Activated CD4-positive, alpha-beta T cell treated with anti-CD3 and anti-CD28 coated beads, Interleukin-2, amount 50 U/mL, for 48 hours (primary cell): ENCODE measurements at places on chromosomes 6 and 20.

- DNase-seq: no peak
Measured at GRCh38 chr6:155247618-155248007, 16.2 kb upstream of the CLDN20 start.

- no peak for DNase-seq
Measured at GRCh38 chr6:131068165-131068564, 5.1 kb upstream of the EPB41L2 start.

- DNase-seq: no peak
Measured at GRCh38 chr6:82273295-82273694, 25.8 kb upstream of the IBTK start.

- no peak for DNase-seq
Measured at GRCh38 chr6:84156306-84156705, 71.1 kb downstream of the CEP162 start.

DNA sequence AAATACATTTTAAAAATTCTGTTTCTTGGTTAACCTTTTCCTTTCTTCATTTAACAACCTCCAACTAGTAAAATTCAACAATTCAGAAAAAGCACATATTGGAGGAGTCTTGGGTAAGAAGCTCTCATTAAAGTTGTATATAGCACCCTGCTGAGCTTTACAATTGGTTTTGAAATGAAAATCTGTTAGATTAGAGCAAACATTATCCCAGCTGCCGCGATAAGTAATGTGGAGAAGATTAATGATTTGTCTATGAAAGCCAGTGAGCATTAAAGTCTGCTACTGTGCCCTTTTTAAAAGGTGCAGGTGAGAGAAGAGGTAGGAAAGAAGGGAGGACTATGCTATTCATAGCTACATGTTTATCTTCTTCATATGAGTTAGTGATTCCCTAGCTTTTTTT lies 201.5 kb downstream of the ZFAND3 start:
- no peak for DNase-seq

GRCh38 chr6:37503309-37503965 lies 3.7 kb upstream of the CCDC167 start:
- DNase-seq: no peak

DNA sequence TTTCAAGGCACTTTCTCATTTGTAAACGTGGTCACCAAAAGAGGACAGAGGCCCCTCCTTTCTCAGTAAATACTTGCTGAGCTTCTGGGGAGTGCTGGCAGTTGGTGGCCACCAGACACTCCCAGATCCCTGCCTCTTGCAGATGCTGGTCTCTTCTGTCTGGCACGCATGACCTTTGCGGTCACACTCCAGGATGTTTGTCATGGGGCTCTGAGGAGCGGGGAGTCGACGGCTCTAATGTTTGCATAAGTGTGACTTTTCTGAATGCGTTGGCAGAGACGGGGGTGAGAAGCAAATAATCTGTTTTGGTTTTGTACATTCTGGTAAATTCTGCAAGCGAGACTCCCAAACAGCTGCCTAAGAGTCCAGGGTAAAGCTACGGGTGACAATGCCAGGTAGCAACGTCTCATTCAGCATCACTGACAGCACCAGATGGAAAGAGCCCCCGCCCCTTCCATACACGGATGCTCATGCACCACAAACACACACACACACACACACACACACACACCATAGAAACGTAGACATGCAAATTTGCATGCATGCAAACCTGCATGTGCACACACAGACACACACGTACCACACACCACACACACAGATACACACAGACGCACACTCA lies 101.1 kb downstream of the YTHDF1 start:
- DNase-seq: no peak

GRCh38 chr20:12207875-12208274 lies 290.2 kb downstream of the BTBD3 start:
- DNase-seq: no peak

GRCh38 chr6:127222418-127222817 lies 44.2 kb upstream of the RNF146 start:
- DNase-seq: no peak

DNA sequence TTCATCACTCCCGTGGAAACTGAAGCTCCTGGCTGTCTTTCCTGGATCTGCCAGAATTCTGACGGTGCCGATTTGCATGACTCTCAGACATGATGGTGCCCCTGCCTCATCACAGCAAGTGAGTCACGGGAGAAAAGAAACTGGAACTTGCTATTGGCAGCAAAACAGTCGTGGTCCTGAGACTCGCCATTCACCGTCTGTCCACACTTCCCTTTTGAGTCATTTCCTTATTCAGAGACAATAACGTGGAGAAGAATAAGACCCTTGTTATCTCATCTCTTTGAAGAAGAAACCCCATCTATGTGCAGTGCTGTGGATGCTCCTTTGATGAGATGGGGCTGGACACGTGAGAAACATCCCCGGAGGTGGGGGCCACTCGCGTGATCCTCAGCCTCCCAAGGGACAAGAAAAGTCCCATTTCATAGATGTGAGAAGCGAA lies 4.2 kb downstream of the GPR31 start:
- DNase-seq: no peak

- DNase-seq: no peak
Measured at GRCh38 chr20:47789081-47789763, 3.9 kb upstream of the SULF2 start.

DNA sequence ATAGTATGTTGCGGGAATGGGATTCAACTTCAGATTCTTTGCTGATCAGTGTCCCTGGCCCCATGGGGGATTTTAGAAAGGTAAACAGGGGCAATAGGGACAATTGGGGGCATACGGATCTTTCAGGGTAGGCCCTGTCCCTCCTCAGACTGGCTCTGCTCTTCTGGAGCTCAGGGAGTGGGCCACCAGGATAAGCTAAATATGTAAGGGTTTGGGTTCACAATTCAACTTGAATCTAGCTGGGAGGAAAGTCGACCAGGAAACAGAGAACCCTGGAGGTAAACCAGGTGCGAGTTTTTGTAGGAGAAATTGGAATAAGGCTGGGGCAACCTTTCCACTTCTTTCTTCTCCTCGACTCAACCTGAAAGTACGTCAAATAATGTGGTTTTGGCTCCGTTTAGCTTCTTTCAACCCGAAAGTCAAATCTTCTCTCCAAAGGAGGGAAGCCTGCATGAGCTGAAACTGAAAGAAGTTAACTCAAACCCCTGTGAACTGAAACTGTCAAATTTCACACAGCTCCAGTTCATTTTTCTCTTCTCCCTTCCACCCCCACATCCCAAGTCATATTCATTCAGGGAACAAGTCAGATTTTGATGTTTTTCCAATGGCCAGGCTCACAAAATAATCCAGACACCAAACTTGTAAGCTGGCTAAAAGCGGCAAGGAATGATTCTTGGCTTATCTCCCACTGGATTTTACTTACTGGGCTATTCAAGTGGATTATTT lies 278.2 kb downstream of the CLIC5 start:
- DNase-seq: no peak

DNA sequence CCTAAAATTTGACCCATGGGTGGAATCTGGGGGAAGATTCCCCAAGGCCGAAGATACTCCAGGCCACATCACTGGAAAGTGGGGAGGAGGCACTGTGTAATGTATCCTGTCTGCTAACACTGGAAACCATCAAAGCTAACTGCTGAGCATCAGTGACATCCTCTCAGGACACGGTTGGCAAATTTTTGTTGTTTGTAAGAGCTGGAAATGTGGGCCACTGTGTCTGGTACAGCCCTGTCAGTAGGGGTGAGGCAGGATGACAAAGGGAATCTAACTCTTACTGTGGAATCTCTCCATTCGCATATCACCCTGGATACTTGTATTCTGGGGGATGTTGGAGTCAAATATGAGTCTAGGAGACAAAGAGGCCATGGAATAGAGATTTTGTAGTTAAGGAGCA lies 17.0 kb upstream of the CLPSL2 start:
- no peak for DNase-seq

DNA sequence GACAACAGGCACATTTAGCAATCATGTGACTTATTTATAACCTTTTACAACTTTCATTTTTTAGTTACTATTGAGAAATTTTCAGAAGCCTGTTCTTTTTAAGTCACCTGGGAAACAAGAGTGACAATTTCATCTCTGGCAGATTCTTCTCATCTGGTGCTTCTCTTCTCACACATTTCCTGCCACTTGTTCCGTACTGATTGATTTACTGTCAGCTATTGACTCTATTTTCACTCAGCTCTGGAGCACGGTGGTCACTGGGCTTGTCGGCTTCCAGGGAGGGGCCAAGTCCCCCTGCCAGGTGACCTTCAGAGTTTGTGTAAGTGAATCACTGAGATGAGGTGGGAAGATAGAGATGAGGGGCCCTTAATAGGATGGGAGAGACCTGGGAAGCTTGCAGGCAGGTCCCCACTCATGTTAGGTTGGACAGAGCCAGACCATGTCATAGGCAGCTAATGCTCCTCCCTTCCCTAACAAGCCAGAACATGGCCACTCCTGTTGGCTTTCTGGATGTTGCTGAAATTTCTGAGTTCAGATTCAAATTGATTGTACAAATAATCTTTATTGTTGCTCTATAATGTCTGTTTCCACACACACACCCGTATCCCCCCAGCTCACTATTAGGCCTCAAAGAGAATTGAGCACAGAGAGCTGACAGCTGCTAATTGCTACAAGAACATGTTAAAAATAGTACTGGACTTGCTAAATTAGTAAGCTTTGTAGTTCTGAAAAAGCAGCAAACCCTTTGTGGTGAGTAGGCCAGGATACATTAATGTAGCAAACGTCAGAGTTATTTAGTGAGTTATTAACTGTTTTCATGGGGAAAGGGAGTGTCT lies 13.3 kb downstream of the DUSP22 start:
- no peak for DNase-seq

- no peak for DNase-seq
Measured at GRCh38 chr6:168200571-168201134, 118.9 kb downstream of the DACT2 start.

- no peak for DNase-seq
Measured at GRCh38 chr6:51241376-51241775, 422.7 kb downstream of the TFAP2B start.

- DNase-seq: no peak
Measured at GRCh38 chr6:73791336-73791735, 95.3 kb downstream of the CD109 start.

DNA sequence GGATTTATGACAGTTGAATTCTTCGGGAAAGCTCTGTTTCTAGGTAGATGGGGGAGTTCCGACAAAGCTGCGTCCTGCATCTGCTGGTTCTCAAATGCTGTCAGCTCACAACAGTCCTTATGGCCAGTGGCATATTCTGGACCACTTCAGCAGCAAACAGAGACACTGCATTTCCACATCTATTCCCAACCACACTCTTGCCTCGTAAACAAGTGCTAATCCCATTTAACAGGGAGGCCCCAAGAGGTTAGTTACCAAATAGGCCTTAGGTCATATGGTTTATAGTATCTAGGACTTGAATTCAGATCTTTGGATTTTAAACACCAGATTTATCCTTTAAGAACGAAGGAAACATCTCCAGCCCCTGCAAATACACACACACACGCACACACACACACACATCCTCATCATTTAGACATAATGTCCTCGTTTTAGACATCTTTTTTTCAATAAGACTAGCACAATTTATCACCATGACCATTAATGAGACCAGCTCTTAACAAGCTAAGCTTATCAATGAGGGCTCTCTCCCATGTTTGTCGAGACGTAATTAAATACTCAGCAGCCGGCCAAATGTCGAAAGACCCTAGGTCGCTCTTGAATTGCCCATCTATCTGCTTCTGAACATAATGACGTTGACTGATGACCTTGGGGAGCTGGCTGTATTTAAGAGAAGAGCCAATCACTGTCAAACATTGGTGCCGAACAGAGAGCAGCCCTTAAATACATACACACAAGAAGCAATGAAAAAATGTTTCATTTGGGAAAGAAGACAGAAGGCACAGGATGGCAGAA lies 84.5 kb downstream of the PSMG4 start:
- no peak for DNase-seq

DNA sequence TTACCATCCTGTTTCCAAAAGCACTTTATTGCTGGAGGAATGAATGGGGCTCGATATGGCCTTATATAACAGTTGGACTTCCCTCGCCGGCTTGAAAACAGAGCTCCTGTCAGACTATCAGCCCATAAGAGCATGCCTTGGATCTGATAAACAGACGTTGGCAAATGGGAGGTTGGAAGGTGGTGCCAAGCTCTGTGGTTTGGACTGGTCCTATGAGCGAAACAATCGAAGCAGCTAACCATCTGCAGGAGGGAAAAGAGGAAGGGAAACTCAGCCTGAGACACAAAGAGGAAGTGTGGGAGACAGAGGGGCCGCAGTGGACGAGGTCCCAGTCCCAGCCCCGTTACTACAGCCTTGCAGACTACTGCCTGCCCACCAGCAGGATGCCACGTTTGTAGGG lies 92.9 kb downstream of the TFAP2C start:
- DNase-seq: no peak

- DNase-seq: peak; percentile 53
Measured at GRCh38 chr6:16136621-16137450, 8.0 kb downstream of the MYLIP start.

GRCh38 chr20:64152906-64153305 lies 11.3 kb upstream of the MYT1 start:
- no peak for DNase-seq

GRCh38 chr20:40942006-40942405 lies 86.6 kb upstream of the TOP1 start:
- no peak for DNase-seq

GRCh38 chr20:41320976-41321375 lies 3.4 kb upstream of the ZHX3 start:
- no peak for DNase-seq

DNA sequence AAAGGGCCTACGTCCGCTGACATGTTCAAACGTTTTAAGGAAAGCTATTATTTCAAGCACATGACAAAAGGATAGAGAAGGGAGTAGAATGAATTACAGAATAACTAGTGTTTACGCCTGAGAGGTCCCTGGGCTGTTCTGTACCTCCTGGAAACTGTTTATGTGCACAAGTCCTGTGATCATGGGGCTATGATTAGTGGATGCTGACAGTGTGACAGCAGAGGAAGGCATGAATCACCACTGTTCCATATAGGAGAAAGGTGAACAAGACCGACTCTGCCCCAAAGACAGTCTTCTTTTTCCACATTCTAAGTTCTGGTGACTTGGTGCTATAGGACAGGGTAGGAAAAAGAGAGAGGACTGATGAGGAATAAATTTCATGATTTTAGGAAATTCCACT lies 249.2 kb upstream of the PRDM1 start:
- DNase-seq: no peak

GRCh38 chr20:39048000-39048696 lies 86.0 kb downstream of the DHX35 start:
- DNase-seq: peak; percentile 73

DNA sequence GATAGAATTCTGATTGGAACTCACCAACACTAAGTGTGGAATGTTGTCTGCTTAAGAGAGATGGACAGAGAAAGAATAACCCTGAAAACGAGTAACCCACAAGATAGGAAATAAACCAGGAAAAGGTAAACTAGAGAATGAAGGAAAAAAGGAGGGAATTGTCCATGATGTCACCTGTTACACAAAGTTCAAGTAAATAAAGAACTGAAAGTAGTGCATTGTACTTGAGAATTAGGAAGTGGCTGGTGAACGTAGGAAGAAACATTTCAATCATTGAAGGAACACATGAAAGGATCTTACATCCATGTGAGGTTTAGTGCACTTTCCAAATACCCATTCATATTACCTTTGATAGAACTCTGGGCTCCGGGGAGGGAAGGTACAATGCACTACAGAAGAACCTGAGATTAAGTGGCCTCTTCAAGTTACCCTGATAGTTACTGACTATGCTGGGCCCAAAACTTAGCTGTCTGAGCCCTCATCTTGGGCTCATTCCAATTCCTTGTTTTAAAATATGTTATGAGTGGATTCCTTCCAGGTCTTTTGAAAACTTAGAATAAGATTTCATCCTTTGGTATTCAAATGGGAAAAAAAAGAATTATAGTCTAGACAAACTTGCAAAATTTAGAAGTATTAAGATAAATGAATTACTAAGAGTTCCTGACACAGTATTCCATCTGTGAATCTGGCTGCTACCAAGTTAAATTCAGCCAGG lies 1.1 kb upstream of the STX7 start:
- no peak for DNase-seq

- peak; percentile 40 for DNase-seq
Measured at GRCh38 chr6:149128489-149129145, 188.9 kb upstream of the TAB2 start.
